ENCODE measurements at places on chromosomes 16 and 17.

DNA sequence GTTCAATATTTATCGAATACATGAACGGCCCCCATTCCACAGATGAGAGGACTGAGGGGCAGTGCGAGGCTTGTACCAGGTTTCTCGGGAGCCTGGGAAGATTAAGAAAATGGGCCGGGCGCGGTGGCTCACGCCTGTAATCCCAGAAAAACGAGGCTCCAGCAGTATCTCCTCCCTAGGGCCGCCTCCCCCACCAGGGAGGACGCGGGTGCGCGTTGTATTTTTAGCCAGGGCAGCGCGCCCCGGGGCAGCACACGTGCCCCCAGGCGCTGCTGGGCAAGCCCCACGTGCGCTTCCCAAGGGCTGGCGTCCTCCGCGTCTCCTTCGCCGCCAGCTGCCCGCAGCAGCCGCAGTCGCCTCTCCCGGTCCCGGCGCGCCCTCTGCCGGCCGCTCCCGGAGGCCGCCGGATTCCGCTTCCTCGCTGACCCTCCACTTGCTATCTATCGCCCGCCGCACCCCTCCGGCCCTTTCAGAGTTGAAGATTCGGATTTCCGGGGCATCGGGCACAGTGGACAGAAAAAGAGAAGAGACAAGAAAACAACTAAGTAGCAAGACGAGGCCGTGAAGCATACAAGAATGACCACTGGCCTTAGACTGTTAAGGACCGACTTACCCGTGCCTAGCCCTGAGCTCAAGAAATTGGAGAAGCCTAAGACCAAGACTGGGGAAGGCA is 1.9 kb upstream of the YBX2 start:
- peak; percentile 81 for DNase-seq

DNA sequence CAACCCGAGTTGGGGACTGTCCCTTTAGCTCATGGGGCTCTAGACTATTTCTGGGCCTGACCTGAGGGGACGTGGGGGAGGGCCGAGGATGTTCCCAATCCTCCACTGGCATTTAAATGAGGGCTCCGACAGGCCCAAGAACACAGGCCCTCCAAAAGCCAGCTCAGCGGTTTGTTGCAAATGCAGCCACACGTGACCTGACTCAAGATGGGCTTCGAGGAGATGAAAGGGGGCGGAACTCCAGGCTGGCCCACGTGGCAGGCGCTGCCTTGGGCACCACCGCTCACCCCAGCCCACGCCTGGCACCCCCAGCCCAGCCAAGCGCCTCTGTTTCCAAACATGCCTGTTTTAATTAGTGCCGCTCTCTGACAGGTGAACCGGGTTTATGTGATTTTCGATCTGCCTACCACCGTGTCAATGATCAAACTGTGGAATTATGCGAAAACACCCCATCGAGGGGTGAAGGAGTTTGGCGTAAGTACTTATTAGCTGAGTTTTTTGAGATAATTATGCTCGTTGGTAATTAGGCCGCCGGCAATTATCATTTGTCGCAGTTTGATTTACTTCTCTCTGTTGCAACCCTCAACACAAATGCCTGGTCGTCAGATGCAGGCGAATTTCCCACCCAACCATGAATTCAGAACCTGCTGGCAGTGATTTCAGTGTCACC is 226.7 kb downstream of the KATNIP start:
- no peak for DNase-seq

- DNase-seq, result no peak
Measured at GRCh38 chr16:8717892-8718415, 43.5 kb downstream of the ABAT start.

GRCh38 chr16:56795011-56795410 is 65.1 kb downstream of the NUP93 start:
- DNase-seq, result no peak

DNA sequence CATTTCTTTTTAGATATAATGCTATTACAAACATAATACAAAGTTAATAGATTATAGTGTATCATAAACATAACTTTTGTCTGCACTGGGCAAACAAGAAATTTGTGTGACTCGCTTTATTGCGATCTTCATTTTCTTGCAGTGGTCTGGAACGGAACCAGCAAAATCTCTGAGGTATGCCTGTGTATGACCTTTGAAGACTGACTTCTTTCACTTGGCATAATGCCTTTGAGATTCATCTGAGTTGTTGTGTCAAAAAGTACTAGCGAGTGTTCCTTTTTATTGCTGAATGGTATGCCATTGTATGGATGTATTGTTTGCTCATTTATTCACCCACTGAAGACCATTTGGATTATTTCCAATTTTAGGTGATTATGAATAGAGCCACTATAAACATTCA is 69.2 kb downstream of the TANC2 start:
- DNase-seq, result no peak

DNA sequence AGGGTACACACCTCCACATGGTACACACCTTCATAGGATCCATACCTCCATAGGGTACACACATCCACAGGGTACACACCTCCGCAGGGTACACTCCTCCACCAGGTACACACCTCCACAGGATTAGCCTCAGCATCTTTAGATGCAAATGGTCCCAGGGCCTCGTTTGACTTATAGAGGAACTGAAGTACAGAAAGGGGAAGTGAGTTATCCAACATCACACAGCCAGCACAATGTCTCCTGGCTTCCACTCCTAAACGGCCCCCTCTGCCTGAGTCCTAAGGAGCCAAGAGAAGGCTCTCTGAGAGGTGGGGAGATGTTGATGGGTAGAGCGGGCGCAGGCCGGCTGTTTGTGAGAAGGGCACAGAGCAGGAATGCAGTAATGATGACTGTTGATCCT is 12.0 kb downstream of the FOXN1 start:
- DNase-seq, result no peak

GRCh38 chr16:51355875-51356274 is 204.8 kb upstream of the SALL1 start:
- DNase-seq, result no peak

DNA sequence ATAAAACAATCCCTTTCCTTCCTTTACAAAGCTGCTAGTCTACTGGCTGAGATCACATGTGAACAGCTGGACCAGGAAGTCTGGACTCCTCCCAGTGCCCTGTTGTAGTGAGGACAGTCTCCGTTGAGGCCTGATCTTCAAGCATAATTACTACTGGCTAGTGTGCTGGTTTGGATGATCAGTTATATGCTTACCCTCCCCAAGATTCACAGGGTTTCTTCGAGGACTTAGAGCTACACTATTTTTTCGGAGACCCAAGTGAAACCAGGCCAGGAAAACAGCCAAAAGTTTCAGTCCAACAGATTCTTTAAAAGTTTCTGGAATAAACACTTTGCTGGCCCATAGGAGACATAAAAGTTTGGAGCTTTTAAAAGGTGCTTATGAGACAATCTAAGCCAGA is 194.9 kb upstream of the CDH11 start:
- no peak for DNase-seq

GRCh38 chr17:44221084-44221861 is 1.8 kb upstream of the UBTF start:
- DNase-seq, result peak; percentile 83

GRCh38 chr17:49069585-49070273 is 62.8 kb upstream of the B4GALNT2 start:
- DNase-seq, result no peak

DNA sequence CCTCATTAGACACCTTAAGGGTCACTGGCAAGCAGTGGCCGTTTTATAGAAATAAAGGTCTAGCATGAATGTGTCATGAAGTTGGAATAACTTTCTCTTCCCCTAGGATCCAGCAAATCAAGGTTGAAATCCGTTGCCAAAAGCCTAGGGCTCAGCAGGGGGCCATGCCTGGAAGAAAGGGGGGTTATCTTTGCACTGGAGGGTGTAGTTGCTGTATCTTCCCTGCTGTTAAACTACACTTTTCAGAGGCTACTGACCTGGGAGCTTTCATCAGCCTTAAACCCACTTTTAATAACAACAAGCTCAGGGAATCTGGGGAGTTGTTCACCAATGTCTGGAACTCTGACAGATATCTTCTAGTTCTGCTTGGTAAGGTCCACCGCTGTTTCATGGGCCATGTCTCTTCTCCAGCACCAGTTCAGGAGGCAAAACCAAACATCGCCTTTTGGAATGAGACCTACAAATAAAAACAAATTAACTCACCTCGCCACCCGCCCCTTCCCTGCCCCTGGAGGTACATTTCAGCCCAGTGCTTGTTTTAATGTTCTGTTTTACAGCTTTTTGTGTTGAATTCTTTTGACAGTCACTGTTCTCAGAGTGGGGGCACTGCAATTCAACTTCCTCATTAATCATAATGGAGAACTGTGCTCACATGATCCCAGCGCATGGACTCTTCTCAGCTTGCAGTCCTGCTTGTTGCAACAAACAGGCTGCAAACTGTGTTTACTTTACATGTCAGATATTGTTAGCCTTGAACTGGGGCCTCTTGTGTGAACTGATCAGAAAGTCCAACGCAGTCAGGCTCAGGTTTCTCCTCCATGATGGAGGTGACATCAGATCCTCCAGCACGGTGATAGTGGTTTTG is 508.7 kb downstream of the KCNJ2 start:
- DNase-seq, result no peak

All from SHP77 (cell line).